ENCODE measurements at places on chromosomes 4 and X. TPM values are rescaled to one million over a fixed set of nuclear protein-coding genes. Genes with fewer than 3 reads are reported as not detected.
A peak's percentile ranks its signal among the peaks of the same experiment; 100 is the strongest.

The AKAP14 gene
- total RNA-seq = not detected

The TLR6 gene
- 4.3 TPM for total RNA-seq

The SPARCL1 gene
- total RNA-seq = 657 TPM

The PDLIM3 gene
- total RNA-seq = 755 TPM

The TAF7L gene
- not detected for total RNA-seq

The TSPYL2 gene
- 48.7 TPM for total RNA-seq

The DACH2 gene
- not detected for total RNA-seq

The IDUA gene
- total RNA-seq = 21.6 TPM

GRCh38 chr4:100170986-100171385, 19.3 kb downstream of the DDIT4L start:
- no peak overlapping the region for H3K27ac ChIP-seq
- H3K4me1 ChIP-seq = no peaks in the 10 kb centered on the region
- H3K36me3 ChIP-seq = no peaks in the 10 kb centered on the region
- no peak overlapping the region for H3K4me3 ChIP-seq
- DNase-seq = no peak

GRCh38 chr4:38377195-38377594, 286.8 kb upstream of the KLF3 start:
- no peak overlapping the region for H3K27ac ChIP-seq
- H3K4me3 ChIP-seq = no peak overlapping the region
- H3K4me1 ChIP-seq = no peaks in the 10 kb centered on the region
- no peaks in the 10 kb centered on the region for H3K27me3 ChIP-seq
- DNase-seq = no peak

DNA sequence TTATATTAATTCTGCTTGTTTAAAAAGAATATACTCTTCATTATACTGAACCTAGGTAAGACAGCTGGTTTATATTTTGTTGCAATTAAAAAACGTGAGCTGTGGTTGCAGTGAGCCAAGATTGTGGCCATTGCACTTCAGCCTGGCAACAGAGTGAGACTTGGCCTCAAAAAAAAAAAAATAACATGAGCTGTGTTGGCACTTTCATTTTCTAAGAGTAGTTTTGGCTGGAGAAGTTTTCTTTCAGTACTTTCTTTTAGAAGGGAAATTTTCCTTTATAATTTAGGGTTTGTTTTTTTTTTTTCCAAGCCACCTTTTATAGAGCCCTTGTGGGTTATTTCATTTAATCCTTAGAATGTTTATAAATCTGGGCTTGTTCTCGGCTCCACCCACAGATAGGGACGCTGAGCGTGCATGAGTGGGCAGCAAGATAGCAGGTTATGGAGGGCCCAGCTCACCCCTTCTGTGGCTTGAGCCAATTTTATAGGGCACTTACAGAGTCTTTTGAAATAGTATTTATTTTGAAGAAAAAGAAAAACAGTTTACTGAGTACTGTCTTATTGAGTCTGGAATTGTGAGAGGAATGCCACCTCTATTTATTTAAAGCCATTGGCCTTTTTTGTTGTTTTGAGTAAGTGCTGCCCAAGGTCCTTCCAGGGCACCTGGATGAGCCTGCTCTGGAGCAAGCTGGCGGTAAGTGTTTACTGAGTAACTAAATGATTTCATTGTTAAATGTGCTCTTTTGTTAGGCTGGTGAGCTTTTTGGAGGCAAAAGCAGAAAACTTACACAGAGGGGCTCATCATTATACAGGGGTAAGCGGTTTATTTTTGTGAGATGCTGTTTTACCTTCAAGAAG, 60.9 kb downstream of the HTT start:
- no peaks in the 10 kb centered on the region for H3K27me3 ChIP-seq
- DNase-seq = peak; percentile 9
- no peak overlapping the region for H3K4me3 ChIP-seq
- peaks cover 93% of the 10 kb centered on the region for H3K36me3 ChIP-seq

- DNase-seq = no peak
- H3K4me1 ChIP-seq = no peaks in the 10 kb centered on the region
- no peak overlapping the region for H3K4me3 ChIP-seq
- no peaks in the 10 kb centered on the region for H3K36me3 ChIP-seq
- no peak overlapping the region for H3K27ac ChIP-seq
- H3K27me3 ChIP-seq = no peaks in the 10 kb centered on the region
Observed at GRCh38 chr4:60952921-60953320, 247.2 kb upstream of the ADGRL3 start.

GRCh38 chrX:112766774-112767173, 73.9 kb downstream of the AMOT start:
- no peaks in the 10 kb centered on the region for H3K36me3 ChIP-seq
- no peak for DNase-seq
- H3K4me1 ChIP-seq = no peaks in the 10 kb centered on the region
- no peaks in the 10 kb centered on the region for H3K27me3 ChIP-seq

DNA sequence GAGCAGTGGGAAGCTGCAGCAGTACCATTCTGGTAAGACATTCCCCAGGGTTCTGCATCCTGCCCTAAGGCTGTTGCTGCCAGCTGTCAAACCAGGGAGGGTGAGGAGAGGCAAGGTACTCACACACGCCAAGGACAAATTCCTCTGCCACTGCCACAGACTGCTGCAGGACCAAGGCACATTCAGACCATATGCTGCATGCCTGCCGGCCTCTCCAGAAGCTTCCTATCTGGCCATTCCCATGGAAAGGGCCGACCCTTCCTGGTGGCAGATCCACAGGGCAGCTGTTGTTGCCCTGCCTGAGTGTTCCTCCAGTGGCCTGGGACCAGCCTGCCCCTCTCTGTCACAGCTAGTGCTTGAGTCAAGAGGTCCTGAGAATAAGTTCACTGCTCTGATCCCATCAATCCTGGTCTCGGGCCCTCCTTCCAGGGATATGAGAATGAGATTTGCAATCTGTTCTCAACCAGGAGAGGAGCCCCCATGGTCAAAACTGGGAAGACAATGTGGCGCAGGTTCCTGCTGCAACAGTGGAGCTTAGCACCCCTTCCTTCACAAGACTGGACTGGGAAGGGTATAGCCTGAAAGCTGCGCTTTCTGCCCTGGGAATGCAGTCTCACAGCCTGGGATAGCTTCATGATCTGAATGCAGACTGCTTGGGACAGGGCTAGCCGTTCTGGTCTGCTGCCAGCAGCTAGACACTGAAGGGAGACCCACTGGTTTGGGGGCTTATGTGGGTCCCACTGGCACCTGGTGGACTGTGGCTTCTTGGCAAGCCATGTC, 342.5 kb upstream of the NDST3 start:
- H3K27ac ChIP-seq = no peak overlapping the region
- no peak overlapping the region for H3K4me3 ChIP-seq
- no peaks in the 10 kb centered on the region for H3K36me3 ChIP-seq
- H3K4me1 ChIP-seq = no peaks in the 10 kb centered on the region
- no peak for DNase-seq

DNA sequence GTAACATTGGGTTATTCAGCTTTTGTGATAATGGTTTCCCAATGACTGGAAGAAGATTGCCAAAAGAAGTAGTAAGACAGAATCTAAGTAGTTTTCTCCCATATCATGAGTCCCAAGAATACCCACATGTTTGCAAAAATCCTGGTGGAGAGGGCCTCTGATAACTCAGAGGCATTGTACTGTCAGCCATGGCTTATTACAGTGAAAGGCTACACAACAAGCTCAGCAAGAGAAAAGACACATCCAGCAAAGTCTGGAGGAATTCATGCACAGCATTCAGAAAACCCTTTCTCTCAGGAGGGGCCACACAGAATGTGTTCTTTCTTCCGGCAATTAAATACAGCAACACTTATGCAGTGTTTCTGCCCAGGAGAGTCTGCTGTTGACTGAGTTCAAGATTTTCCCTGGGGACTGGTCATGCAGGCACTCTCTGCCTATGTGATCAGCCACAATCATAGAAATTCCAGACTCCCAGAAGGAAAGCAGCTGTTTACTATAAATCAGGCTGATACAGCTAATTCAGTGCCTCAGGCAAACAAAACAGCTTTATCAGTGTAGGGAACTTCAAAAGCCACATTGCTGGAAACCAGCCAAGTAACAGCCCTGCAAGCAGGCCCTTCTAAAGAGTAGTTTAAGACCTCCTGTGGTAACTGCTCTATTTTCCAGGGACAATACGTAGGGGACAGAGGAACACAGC, 937.1 kb downstream of the CCSER1 start:
- H3K4me1 ChIP-seq = peaks cover 8% of the 10 kb centered on the region
- no peak overlapping the region for H3K27ac ChIP-seq
- H3K4me3 ChIP-seq = no peak overlapping the region
- peak; percentile 83 for DNase-seq
- H3K36me3 ChIP-seq = no peaks in the 10 kb centered on the region
- no peaks in the 10 kb centered on the region for H3K27me3 ChIP-seq

Data from stomach (tissue), 19 donors.